Suppressor macrophage (primary cell): ENCODE measurements at places on chromosomes 6 and 20.

- DNase-seq, result no peak
These were observed 157.1 kb upstream of the CENPW start for GRCh38 chr6:126182650-126183311.

DNA sequence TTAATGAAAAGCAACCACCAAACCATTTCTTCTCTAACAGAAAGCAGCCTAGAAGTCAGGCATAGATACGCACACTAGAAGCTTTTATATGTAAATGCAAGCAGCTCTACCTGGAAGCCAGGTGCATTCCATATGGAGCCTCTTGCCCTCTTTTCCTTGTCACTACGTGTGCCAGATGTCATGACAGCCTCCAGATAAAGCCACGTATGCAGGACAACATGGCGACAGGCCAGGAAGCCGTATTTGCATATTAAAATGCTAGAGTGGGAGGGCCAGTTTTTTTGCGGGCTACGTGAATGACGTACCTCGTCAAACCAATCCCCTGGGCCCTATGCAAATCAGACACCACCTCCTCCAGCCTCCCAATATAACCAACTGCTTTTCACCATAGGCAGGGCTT is 308.1 kb upstream of the SPTLC3 start:
- no peak for DNase-seq

GRCh38 chr20:23225407-23226060 is 125.1 kb upstream of the NXT1 start:
- peak; percentile 94 for DNase-seq

GRCh38 chr6:110147870-110148269 is 31.6 kb downstream of the WASF1 start:
- no peak for DNase-seq

DNA sequence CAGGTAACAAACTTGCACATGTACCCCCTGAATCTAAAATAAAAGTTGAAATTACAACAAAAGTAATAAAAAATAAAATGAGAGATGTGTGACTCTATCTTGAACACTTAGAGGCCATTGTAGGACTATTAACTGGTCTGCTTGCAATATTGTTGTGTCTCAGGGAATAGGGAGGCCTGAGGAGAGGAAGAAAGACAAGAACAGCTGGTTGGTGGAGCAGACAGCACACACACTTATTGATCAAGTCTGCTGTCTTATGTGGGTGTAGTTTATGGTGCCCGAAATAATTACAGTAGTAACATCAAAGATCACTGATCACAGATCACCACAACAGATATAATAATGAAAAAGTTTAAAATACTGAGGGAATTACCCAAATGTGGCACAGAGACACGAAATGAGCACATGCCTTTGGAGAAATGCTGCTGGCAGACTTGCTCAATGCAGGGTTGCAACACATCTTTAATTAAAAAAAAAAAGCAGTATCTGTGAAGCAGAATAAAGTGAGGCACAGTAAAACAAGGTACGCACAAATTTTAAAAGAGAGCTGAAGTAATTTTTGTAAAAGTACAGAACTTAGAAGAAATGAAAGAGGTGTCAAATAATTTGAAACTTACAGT is 110.1 kb upstream of the HDAC2 start:
- no peak for DNase-seq

- no peak for DNase-seq
These were observed 32.1 kb downstream of the SMLR1 start for GRCh38 chr6:130859161-130859867.

- no peak for DNase-seq
These were observed 7.2 kb downstream of the RING1 start for GRCh38 chr6:33215271-33216116.

- DNase-seq, result no peak
These were observed 262.3 kb upstream of the SOX4 start for GRCh38 chr6:21331235-21331634.

DNA sequence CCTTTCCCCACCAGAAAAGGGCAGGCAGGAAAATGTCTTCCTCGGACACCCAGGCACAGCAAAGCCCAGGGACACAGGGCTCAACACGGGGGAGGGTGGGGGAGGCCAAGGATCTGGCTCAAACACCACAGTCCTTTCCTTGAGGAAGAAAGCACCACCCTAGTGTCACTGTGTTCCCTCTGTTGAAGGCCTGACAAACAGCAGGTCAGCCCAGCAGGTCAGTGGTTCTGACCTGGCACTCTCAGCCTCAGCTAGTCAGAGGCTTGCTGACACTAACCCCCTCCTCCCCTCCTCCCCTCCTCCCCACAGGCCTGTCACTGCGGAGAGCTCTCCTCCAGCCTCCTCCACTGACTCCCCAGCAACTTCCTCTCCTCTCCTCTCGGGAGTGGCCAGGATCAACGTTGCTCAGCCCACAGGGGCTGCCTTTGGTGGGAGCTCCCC is 239.6 kb downstream of the LRFN2 start:
- no peak for DNase-seq

DNA sequence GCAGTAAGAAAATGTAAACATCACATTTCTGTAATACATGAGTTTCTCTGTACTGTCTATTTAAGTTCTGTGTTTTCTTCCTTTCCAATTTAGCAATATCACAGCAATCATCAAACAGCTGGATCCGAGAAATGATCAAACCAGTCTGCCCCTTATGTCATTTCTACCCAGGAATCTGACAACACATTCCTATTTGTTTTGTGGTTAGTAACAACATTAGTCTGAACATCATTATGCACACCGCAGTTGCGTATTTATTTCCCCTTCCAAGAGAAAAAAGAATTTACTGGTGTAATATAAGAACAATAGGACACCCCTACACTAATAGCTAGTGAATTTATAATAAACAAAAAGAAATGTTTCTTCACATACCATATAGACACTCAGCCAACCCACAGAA is 179.5 kb downstream of the BTBD9 start:
- DNase-seq, result no peak

DNA sequence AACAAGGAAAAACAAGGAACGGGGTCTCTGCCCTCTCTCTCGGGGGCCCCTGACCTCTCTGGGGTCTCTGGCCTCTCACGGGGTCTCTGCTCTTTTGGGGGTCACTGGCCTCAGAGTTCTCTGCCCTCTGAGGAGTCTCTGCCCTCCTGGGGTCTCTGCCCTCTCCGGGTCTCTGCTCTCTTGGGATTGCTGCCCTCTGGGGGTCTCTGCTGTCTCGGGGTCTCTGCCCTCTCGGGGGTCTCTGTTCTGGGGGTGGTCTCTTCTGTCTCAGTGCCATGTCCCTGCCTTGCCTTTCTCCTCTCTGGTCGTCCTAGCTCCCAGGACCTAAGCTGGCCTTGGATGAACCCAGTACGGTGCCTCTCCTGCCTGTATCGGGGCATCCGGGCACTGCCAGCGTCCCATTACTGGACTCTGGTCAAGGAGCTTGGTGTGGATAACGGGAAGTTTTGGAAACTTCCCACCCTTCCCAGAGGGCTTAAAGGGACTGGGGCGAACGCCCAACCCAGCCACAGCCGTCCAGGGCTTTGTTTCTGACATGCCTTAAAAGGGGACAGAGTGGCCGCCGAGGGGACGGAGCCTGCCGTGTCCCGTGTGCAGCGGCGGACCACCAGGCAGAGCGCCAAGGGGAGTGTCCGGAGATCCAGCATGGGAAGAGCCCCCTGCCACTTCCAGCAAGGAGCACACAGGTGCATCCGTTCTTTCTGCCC is 24.7 kb upstream of the MRGBP start:
- DNase-seq, result no peak

DNA sequence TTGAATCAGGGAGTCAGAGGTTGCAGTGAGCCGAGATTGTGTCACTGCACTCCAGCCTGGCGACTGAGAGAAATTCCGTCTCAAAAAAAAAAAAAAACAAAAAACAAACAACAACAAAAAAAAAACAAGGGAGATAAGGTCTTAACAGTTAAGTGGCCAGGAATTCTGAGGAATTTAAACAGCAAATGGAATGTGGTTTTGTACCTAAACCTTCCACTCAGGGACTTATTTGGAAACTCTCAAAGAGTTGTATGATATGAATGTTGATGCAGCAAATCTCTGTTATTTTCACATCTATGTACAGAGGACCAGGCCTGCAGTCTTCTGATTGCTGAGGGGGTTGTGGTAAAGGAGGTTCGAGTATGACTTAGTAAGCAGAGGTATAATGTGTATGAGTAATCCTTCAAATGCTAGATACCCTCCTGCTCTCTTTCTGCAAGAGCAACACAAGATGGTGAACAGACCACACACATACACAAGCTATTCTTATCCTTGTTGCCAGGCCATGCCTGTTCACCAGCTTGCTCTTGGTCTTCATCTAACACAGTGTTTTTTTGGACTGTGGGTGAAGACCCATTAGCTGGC is 174.9 kb upstream of the SCGN start:
- no peak for DNase-seq

GRCh38 chr6:118042855-118043254 is 135.8 kb downstream of the SLC35F1 start:
- no peak for DNase-seq

DNA sequence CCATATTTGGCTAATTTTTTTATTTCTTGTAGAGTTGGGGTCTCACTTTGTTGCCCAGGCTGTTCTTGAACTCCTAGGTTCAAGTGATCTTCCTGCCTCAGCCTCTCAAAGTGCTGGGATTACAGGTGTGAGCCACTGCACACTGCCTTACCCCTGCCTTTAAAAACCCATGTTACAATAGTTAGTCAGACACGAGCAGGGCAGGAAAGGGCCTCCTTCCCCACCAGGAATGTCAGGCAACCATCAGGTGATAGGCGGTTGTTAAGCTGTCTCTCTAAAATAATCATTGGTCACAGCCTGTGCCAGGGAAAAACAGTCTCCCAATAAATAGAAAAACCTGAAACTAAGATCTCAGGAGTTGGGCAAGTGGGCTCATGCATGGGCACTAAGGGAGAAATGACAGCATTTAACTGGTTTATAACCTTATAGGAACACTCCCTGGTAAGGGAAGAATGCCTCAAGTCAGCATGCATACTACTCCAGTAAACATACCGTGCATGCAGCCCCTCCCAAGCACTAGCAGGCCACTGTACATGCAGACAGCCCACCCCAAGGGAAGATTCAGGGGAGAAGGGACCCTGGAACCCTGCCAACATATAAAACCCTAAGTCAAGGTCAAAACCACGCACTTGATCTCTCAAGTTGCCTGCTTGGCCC is 8.4 kb downstream of the OR2H2 start:
- no peak for DNase-seq

DNA sequence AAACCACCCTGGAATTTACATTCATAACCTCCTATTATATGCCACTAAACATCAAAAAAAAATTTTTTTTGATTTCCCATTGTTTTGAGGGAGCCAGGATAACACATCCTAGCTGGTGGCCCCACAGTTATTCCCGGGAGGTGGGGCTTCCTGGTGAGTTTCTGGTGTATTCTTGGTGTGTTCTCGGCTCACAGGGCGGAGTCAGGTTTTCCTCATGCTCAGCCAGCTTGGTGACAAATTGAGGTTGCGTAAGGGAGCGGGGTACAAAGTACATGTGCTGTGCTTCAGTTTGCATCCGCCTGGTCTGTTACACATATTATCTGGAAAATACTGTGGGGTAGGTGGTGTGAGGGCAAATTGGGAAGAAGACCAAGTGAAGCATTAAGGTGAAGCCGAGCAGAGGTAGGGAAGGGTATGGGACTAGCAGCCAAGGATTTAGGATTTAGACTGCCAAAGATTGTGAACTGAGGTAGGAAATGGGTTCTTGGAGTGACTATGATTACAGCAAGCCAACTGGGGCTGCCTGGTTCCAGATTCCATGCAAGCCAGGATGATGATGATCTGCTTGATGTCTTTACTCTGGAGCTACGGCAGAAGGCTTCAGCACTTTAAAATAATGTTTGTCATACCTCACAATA is 46.2 kb upstream of the EEF1A1 start:
- peak; percentile 85 for DNase-seq

DNA sequence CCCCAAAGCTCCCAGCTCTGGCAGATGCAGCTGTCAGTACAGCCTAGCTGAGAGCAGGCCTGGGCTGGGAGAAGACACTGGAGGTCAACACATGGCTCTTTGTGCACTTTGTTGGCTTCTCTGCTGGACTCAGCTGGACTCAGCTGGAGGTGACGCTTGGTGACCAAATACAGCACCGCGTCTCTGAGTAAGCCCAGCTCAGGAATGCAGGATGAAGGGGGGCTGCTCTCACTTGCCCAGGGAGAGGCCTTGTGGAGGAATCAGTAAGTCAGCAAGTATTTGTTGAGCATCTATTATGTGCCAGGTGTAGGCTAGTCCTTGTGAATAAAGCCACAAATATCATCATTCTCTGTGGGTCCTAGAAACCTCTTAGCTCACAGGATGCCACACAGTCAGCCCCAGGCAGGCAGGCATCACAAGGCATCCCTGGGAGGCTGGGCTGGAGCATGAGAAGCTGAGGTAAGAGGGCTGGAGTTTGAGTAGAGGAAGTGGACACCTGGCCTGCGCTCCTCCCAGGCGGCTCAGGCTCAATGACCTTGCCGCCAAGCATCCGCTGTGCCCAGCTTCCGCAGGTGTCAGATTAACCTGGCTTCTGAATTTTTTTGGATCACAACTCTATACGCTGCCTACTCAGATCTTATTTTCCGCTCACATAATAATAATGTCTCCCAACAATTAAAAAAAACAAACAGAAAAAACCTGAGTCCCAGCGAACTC is 95.4 kb downstream of the TMEM170B start:
- DNase-seq, result no peak

DNA sequence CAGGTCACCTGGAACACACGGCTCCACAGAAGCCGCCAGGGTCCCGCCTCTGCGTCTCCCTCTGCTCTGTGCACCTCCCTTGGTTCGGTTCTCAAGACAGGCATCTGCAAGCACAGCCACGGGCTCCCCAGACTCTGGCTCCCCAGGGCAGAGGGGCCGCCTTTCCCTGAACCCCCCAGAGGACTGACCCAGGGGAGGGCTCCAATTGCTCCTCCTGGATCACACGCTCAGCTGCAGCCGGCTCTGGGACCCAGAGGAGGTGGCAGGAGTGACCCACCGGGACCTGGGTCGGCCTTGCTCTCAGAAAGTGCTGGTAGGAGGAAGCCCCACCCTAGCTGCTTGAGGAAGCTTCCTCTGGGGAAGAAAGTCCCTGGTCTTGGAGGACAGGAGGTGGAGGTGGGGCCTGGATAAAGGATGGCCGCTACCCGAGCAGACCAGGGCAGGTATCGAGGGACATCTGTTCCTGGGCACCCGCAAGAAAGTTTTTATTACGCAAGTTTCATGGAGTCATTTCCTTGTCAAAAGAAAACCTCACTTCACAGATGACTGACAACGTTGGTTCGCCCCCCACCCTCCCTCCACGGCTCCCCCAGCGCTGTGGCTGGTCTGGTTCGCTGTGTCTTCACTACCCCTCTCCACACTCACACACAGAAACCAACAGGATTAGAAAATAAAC is 103.9 kb upstream of the AFDN start:
- DNase-seq, result no peak

GRCh38 chr6:34334796-34335416 is 57.6 kb downstream of the NUDT3 start:
- DNase-seq, result no peak

DNA sequence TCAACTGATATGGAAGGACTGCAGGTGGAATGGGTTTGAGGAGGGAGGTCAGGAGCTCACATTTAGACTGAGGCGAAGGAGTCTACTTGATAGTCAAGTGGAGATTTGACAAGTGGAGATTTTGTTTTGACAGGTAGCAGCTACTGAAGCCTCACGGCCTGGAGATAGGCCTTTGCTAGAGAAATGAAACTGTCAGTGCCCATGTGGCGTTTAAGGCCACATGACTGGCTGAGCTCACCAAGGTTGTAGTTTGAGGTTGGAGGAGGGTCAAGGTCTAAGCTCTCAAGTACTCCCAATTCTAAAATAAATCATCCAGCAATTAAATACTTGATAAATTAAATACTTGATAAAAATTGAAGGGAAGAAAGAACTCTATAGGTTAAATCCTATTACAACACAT is 80.1 kb upstream of the C6orf118 start:
- DNase-seq, result no peak
